Right kidney (tissue), 9 donors: ENCODE measurements at places on chromosomes 16 and 17.

DNA sequence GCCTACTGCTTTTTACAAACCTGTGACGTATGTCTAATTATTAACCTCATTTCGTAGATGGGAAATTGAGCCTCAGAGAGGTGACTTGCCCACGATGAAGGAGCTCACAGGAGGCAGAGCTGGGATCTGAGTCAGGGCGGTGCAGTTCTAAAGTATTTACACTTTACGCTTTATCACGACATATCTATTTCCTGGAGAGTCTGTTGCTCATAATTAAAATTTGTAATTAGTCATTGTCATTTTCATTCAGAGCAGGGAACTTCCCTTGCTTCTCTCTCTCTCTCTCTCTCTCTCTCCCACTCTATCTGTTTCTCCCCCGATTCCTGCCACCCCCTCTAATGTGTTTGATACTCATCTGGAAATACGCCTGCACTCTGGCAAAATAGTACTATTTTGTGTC, 5.9 kb downstream of the SLC5A11 start:
- DNase-seq = no peak

- peak; percentile 79 for DNase-seq
These were observed 1.4 kb upstream of the LHX1 start for GRCh38 chr17:36935671-36936454.

DNA sequence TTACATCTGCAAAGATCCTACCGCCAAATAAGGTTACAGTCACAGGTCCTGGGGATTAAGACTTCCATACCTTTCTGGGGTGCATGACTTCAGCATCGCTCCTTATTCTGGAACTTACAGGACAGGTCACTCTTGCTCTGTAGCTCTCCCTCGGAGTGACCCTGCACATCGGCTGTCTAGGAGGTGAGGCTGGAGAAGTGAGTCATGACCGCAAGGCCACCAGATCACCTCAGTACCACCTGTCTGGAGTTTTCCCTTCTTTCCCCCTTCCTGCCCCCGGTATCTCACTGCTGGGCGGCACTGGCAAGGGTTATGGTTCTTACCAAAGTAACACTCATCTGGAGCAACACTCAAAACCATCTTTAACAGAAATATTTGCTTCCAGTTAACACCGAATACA, 374.8 kb downstream of the SLC39A11 start:
- no peak for DNase-seq

GRCh38 chr16:50718061-50718760, 23.7 kb upstream of the CYLD start:
- DNase-seq = no peak

- no peak for DNase-seq
These were observed 59.8 kb upstream of the RBFOX3 start for GRCh38 chr17:79670537-79671084.

GRCh38 chr17:44293509-44294226, 14.7 kb upstream of the RUNDC3A start:
- DNase-seq = no peak

GRCh38 chr16:29763326-29763725, 14.7 kb upstream of the ZG16 start:
- no peak for DNase-seq

- no peak for DNase-seq
These were observed 72.7 kb downstream of the SMG6 start for GRCh38 chr17:2230877-2231276.

GRCh38 chr16:3494386-3494973, 809 bp downstream of the C16orf90 start:
- no peak for DNase-seq

GRCh38 chr17:29148790-29149430, 31.3 kb downstream of the MYO18A start:
- DNase-seq = peak; percentile 94

DNA sequence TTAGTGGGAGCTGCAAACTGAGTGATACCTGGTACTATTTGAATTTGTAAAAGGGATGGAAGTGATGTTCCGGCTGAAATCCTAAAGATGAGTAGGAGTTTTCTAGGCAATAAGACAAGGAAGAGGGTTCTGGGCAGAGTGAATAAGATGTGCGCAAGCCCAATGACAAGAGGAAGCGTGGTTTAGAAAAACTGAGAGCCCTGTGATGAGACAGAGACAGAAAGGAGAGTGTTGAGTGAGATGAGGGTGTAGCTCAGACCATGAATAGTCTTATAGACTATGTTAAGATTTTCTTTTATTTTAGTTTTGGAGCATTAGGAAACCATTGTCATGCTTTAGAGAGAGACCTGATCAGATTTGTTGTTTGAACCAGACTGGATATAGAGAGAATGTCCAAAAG, 50.2 kb downstream of the COX10 start:
- no peak for DNase-seq

DNA sequence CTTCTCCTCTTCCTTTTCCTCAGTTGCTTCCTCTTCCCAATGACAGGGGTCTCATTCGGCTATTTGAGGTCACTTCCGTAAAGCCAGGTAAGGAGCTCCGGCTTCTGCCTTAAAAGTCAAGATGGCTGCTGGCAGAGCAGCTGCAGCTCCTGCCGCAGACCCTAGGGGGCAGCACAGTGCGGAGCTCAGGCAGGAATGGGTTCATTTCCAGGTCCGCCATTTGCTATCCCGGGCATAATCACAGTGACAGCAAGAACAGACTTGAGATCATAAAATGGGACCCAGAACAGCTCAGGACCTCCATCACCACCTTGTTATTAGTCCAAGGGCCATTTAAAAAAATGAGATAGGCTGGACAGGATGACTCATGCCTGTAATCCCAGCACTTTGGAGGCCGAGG, 199.5 kb downstream of the ZNF18 start:
- no peak for DNase-seq

GRCh38 chr16:87057211-87057881, 259.8 kb downstream of the C16orf95 start:
- no peak for DNase-seq

- DNase-seq = no peak
These were observed 162.8 kb upstream of the ZFHX3 start for GRCh38 chr16:73210686-73211085.

DNA sequence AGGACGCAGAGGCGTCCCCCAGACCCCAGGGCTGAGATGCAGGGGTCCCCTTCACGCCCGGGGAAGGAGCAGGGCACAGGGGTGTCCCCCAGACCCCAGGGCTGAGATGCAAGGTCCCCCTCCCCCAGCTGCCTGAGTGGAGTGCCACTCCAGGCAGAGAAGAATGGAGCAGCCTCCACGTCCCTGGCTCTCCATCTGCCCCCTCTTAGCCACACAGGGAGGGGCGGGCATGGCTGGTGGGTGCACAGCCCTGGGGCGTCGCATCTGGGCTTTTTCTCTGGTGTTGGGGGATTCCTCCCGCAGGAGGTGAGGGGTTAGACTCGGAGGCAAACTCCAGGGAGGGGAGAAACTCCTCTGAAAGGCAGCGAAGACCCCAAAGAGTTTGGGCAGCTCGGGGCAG, 17.5 kb downstream of the CIBAR2 start:
- no peak for DNase-seq

- no peak for DNase-seq
These were observed 95.0 kb downstream of the RAB11FIP4 start for GRCh38 chr17:31486351-31487062.

DNA sequence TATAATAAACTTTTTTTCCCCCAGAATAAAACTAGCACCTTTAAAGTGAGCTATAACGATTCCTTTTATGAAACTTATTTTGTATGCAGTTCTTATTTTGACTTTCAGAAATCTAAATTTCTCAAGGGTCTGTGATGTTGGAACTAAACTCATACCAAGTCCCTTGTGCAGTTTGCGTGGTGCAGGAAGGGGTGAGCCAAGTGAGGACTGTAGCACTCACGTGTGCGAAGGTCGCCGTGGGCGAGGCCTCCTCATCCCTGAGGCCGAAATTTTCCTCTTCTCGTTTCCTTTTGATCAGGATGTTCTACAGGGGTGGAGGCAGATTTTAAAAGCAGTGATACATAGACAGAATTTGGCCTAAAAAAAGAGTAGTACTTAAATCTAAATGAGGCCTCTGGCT, 73.7 kb downstream of the RPTOR start:
- no peak for DNase-seq

DNA sequence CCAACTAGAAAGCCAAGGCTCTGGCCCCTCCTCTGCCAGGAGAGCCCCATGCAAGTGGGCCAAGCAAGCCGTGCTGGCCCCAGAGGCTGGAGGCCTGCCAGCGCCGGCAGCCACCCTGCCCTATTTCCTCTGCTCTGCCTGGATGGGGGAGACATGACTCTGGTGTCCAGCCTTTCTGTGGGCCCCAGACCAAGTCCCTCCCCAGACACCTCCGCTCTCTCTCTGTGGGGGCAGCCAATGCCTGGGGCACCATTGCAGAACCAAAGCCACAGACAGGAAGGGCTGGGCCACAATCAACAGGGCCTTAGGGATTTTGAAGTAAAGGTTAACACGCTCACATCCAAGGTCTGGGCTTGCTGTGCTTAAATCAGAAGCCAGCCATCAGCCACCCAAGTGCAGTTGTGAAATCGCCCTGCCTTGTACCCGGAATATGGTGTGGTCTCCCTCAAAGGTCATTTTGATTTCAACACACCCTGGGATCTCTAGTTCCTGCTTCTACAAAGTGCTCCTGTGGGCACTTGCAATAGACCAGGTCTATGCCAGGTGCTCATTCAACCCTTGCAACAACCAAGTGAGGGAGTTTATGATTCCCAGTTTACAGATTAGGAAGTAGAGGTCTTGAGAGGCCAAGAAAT, 63.5 kb upstream of the TEX2 start:
- no peak for DNase-seq

DNA sequence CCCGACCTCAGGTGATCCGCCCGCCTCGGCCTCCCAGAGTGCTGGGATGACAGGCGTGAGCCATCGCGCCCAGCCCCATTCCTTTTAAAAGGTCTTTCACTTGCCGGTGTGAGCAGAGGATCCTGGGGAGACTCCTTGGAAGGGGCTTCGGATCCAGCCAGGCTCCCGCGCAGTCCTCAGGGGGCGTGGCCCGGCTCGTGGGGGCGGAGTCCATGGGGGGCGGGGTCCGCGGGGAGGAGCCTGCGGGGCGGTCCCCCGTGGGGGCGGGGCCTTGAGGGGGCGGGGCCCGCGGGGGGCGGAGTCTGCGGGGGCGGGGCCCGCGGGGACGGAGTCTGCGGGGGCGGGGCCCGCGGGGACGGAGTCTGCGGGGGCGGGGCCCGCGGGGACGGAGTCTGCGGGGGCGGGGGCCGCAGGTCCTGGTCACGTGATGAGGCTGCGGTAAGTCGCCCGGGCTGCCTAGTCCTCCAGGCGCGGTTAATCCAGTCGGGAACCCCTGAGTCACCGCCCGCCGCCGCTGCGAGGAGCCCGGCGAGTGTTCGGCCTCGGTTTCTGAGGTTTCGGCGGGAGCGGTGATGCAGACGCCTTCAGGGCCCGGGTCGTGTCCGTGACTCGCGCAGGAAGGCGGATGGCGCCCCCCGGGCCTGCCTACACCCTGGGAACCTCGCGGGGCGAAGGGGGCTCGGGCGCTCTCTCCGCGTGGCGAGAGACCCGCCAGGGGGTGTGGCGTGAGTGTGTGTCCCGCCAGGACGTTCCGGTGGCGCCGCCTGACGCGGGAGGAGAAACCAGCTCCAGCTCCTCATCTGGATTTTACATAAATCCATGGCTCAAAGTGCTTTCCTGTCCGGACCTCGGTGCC, 23.6 kb upstream of the ABR start:
- DNase-seq = peak; percentile 69

GRCh38 chr16:83723901-83724300, 83.9 kb upstream of the HSBP1 start:
- no peak for DNase-seq

DNA sequence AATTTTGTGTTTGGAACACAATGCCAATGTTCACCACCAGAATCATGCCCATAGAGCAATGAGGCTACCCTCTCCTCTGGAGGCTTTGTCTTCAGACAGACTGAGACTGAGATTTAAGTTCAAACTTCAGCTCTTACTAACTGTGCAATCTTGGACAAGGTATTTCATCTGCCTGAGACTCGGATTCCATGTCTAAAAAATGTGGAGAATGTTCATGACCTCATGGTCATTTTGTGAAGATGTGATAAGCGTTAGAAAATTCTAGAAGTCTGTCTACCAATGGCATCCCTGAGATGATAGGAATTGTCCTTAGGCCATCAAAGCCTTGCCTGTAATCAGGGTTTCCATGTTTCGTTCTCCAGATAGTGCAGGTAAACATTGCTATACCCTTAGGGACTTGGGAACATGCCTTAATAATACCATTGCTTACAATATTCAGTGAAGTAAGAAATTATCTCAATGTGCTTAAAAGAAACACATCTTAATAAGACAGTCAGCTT, 388.2 kb upstream of the MAF start:
- no peak for DNase-seq

GRCh38 chr16:49675413-49675812, 180.5 kb downstream of the ZNF423 start:
- DNase-seq = no peak

- peak; percentile 57 for DNase-seq
These were observed 16.7 kb downstream of the ZNF423 start for GRCh38 chr16:49839017-49839825.

GRCh38 chr16:8631818-8632465, 10.4 kb downstream of the METTL22 start:
- DNase-seq = no peak

- DNase-seq = no peak
These were observed 831.0 kb upstream of the EEF2KMT start for GRCh38 chr16:5928476-5929065.

DNA sequence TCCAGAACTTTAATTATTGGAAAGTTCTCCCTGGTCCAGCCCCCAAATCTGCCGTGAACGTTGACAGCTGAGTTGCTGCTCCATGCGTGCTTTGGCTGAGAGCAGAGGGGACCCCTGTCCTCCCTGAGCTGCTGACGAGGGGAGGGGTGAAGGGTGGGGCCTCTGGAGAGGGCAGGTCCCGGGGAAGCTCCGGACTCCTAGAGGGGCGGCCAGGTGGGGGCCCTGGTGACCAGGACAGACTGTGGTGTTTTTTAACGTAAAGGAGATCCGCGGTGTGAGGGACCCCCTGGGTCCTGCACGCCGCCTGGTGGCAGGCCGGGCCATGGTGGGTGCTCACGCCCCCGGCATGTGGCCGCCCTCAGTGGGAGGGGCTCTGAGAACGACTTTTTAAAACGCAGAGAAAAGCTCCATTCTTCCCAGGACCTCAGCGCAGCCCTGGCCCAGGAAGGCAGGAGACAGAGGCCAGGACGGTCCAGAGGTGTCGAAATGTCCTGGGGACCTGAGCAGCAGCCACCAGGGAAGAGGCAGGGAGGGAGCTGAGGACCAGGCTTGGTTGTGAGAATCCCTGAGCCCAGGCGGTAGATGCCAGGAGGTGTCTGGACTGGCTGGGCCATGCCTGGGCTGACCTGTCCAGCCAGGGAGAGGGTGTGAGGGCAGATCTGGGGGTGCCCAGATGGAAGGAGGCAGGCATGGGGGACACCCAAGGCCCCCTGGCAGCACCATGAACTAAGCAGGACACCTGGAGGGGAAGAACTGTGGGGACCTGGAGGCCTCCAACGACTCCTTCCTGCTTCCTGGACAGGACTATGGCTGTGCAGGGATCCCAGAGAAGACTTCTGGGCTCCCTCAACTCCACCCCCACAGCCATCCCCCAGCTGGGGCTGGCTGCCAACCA, at the start of gene MC1R:
Gene MC1R (plus strand): TSS at position 410 of the 895 bp plus-strand sequence. CDS start 397 bp downstream, at position 807.
- DNase-seq = peak; percentile 51

DNA sequence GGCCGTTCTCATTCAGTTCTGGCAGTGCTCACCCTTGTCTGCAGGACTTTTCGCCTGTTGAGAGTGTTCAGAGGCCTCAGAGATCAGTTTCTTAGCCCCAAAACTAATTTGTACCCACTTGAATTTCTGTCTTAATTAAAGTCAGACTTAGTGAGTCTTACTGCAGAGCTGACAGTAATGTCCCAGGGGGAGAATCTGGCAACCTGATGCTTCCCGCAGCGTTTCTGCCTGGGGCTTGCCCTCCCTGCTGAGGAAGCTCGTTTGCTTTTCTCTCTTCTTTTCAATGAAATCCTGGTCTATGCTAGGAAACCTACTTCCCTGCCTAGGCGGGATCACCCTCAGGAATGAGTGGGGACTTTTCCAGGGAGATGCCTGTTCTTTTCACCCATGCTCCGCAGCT, 25.3 kb downstream of the DBNDD1 start:
- DNase-seq = no peak
